AG08396 (cell line): ENCODE measurements at places on chromosomes 3 and 15.

DNA sequence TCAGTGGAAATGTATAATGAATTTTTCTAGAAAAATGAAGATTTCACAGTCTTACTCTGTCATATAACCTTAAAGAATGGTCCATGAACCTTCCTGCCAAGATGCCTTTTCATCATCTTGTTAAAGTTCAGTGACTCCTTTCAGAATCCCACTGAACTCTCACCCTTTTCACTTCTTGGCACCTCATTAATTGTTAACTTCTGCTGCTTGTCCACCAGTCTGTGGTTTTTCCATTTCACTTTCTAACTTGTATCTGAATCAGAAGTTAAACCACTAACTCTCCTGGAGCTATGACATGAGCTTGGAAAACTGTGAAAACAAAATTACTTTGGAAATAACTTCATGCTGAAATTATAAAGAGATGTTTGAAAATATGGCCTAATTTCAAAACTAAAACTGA lies 281.2 kb upstream of the ALCAM start:
- no peak for DNase-seq

DNA sequence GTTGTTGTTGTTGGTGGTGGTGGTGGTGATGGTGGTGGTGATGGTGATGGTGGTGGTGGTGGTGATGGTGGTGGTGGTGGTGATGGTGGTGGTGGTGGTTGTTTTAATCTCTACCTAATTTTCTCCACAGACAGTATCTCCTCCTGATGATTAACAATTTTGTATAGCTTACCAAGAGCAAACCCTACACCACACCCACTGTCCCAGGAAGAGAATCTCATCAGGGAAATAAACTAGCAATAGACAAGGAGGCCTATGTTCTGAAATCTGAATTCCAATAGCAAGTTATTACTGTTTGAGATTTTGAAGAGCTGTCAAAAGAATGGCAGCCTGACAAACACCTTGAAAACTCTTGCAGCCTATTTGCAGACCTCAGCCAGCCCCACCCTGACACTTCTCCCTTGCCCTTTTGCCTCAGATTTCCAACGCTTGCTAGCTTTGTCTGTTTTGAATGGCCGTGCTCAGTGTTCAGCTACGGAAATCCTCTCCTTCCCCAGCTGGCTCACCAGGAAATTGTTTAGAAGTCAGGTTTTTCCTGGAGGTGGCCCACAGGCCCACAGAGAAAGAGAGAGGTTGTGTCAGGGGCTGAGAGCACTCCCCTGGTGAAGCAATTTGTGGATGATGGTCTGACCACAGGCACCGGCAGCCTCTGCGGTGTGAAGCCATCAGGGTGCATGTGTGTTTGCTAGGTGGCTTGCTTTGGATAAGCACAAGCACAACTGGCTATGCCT lies 101.6 kb downstream of the MAGI1 start:
- DNase-seq = no peak

DNA sequence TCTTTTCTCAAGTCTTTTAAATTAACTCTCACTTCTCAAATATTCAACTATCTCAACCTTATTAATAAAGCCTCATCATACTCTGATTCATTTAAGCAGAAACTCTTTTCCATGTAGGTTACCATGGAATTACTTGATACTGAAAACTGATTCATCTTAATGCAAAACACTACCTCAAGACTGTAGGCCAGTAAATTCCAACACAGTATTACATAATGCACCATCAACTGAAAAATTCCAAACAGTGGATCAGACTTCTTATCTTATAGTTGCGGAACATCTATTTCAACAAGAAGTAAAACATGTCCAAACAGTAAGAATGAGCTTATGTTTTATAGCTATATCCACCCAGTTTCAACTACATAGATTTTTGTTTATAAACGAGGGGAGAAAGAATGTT lies 124.5 kb downstream of the PEAK1 start:
- DNase-seq = no peak

GRCh38 chr3:118688396-118688884 lies 346.2 kb downstream of the IGSF11 start:
- DNase-seq = no peak

GRCh38 chr3:156256256-156256655 lies 135.9 kb downstream of the KCNAB1 start:
- DNase-seq = no peak

DNA sequence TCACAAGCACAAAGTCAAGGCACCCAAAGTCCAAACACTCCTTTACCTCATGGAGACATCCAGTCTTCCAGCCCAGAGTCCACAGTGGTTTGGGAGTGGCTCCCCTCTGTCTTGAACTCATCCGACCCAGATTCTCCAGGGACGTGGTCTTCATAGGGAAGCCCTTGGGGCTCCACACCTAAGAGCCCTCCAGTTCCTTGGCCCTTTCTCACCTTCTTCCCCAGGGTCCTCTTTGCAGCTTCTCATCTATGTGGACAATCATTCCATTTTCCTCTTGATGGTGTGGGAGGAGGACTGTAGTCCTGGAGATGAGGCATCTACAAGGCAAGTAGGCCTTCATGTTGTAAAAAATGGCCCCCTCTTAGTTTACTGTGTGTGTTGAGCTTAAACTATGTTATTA lies 87.3 kb upstream of the RNF7 start:
- DNase-seq = no peak
